A549 (cell line): ENCODE measurements at places on chromosomes 13 and 19. TPM values are rescaled to one million over a fixed set of nuclear protein-coding genes. Genes with fewer than 3 reads are reported as not detected.

GRCh38 chr13:89852570-89852969 lies 1494.9 kb upstream of the MIR17HG start:
- no peak for DNase-seq

DNA sequence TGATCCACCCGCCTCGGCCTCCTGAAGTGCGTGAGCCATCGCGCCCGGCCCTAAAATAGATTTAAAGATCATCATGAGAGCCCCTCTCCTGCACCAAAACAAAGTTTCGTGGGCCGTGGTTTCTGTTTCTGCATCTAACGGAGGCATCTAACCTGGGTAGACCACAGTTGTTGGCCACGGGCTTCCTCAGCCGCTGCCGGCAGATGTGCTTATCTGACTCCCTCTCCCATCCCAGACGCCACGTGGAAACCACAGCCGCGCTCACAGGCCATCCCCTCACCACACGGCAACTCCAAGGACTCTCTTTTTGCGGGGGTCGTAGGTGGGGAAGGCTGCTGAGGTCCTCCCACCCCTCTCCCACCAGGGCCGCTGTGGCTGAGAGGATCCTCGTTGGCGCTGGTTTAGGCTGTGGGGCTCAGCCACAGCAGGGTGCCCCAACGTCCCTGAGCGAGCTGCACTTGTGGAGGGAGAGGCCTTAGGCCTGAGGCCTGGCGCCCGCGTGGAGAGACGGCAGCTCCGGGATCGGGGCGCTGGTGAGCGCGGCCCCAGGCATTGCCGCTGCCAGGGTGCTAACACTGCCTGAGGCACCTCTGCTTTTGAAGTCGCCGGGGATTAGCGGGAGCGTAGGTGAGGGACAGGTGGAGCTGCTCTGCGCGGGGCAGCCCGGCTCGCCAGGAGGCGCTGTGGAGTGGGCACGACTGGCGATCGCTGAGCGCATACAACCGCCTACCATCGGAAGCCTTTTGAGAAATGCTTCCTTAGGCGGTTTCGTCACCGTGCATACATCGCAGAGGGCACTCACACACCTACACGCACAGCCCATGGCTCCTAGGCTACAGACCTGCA lies 8.9 kb downstream of the ZSCAN1 start:
- DNase-seq: no peak

GRCh38 chr19:12794971-12795381 lies 3.7 kb downstream of the JUNB start:
- DNase-seq: no peak

DNA sequence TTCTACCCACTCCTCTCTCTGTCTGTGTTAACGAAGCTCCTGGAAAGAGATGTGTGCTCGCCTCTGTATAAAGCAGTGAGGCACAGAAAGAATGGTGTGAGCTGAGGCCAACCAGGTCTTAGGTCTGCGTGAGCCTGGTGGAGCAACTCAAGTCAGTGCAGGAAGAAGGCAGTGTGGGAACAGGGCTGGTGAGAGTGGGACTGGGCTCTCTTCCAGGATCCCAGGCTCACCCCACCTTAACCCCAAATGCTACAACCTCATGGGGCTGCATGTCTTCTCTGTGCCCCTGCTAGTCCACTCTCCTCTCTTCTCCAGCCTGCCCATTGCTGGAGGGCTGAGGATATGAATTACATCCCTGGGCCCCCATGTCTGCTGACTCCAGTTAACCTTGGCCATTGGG lies 127.4 kb downstream of the DCT start:
- DNase-seq: no peak

DNA sequence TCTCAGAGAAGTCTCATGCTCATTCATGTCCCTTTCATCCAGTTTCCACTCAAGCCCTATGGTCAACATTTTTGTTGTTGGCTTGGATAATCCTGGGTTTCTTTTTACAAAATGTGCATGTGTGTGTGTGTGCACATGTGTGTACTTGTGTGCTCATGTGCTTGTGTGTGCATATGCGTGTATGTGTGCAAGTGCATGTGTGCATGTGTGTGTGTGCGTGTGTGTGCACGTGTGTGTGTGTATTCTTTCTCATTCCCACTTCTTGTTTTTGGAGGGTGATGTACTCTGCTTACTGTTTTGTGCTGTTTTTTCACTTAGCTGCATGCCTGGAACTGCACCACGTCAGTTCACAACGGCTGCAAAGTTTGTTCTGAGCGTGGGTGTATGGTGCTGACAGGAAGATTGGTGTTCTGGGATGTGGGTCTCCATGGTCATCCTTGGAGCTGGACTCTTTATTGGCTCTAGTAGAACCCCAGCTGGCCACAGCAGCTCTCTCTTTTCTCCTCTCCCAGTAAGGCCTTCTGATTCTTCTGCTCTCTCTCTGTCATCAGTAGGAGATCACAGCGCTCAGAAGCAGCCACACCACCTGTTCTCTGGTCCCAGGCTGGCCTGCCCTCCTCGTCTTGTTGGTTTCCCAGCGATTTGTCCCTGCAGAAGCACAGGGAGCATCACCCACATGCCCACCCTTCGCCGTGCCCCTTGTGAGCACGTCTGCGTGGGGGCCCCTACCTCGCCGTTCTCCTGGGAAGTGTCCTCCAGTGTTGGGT lies 60.8 kb downstream of the SOX1 start:
- no peak for DNase-seq

DNA sequence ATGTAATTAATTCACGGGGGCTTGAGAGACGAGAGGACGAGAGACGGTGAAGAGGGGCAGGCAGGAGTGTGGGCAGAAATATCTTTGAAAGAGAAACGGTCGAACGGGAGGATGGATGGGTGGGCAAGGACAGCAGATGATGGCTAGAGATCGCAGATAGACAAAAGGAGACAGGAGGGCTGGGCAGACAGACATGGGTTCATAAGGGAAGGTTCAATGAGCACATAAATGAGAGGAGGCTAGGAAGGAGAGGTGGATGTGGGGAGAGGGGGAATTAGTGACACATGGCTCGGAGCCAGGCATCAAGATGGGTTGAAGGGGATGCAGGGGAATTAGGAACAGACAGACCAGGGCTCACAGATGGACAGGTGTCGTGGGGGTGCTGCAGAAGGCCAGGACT lies 1.1 kb downstream of the SYT3 start:
- no peak for DNase-seq

- DNase-seq: peak; percentile 100
Observed at GRCh38 chr19:50657712-50658440, 8.6 kb downstream of the C19orf81 start.

ZNF836 gene
- 0.50 to 0.81 TPM (median 0.76 TPM) in 3 replicates for polyA plus RNA-seq

DNA sequence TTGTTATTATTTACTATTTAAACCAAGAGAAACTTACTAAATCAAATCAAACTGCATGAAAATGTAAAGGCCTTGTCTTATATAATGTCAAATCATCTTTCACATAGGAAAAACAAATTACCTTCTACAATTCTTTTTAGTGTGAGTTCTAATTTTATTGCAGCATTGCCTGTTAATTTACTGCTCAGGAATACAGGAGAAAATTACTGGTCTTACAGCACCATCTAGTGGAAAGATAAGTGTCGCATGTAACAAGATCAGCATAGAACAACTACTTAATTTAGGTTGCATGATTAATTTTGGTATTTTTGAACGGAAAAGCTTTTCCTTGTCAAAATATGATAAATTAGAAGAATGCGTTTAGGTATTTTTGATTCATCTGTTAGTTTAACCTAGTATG lies 502.7 kb downstream of the UQCRFS1 start:
- DNase-seq: peak; percentile 79

DNA sequence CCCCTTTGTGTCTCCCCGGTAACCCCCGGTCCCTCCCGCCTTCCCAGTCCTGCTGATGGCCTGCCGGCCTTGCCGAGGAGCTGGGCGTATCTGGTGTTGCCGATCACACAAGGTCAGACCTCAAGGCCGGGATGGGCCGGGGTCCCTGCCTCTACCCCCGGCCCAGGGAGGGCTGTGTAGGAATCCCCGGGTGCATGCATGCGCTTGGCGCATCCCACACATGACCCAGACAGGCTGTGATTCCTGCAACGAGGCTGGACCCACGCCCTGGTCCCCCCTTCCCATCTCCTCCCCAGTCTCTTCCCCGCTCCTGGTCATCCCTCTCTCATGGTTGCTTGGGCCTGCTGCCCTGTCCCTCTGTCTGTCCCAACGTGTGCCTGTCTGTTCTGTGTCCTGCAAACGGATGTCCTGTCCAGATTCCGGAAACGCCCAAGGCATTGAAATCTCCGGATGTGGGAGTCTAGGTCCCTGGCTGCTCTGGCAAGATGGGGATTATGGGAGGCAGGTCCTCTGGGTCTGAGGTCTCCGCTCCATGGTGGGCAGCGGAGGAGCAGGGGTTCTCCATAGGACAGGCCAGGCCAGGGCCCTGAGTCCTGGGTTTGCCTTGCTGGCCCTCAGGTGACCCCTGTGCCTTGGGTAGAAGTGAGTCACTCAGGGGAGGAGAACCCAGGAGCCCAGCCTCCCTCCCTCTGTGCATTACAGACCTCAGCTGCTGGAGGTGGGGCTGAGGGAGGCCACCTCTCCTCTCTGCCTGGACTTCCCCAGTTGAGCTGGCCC lies 1.6 kb downstream of the PKN1 start:
- DNase-seq: peak; percentile 73

- no peak for DNase-seq
Observed at GRCh38 chr13:48993150-48993549, 17.4 kb downstream of the FNDC3A start.

LMTK3 gene
- polyA plus RNA-seq: 4.6 to 6.1 TPM (median 5.6 TPM) in 3 replicates

GRCh38 chr13:63773476-63773875 lies 2357.8 kb upstream of the PCDH20 start:
- no peak for DNase-seq

PSG2 gene
- not detected in 3 replicates for polyA plus RNA-seq

GRCh38 chr13:27465611-27466010 lies 15.2 kb upstream of the MTIF3 start:
- DNase-seq: no peak

RRAS gene
- polyA plus RNA-seq: 49.2 to 55.4 TPM (median 50.2 TPM) in 3 replicates

DNA sequence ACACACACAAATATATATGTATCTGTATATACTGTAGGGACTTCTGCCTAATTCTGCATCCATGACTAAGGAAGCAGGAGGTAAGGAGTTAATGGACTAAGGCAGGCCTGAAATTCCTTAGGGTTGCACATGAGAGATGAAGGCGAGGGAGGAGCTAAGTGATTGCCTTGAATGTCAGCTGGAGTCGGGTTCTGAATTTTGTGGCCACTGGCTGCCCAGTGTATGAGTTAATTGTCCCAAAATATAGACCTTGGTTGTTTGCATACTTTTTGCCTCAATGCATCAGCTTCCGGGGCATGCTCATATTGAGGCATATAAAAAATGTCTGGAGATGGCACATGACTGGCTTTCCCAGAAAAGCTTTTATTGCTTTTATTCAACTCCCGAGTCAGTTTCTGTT lies 245.5 kb downstream of the TDRD3 start:
- no peak for DNase-seq

DNA sequence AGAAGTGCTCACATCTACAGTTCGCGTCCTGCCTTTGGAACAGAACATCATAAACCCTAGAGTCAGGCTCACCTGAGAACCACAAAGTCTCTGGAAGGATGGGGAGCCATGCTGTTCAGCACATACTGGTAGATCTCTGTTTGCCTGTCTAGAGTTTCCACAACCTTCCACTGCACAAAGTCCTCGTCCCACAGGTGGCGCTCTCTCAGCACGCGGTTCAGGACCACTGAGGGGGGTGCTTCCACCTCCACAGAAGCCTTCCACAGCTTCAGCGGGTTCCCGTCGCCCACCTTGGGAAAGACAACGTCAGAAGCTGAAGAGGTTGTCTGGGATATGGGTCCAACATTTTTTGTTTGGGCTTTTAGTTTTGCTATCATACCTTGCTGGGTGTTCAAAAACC lies 93.6 kb downstream of the KL start:
- DNase-seq: peak; percentile 15

GRCh38 chr13:95185851-95186250 lies 115.4 kb downstream of the ABCC4 start:
- no peak for DNase-seq

GRCh38 chr13:60627071-60627686 lies 230.2 kb downstream of the TDRD3 start:
- peak; percentile 24 for DNase-seq

CD177 gene
- polyA plus RNA-seq: 0.05 to 0.09 TPM in 2 of 3 replicates, not detected in the other

DNA sequence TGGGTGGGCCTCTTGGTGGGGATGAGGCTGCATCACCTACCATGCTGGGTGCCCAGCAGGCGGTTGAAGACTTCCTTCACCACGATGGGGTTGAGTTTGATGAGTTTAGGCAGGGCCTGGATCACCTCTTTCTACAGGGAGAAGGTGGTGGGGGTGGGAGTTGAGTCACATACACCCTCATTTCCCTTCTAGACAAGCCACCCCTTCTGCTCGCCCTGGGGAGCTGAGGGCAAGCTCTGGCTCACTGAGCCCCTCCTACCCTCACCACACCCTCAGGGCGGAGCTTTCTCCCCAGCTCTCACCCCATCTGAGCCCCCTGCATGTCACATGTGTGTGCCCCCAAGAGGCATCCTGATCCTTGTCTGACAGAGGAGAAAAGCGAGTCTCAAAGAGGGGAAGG lies 7.6 kb upstream of the RSPH6A start:
- DNase-seq: no peak

DNA sequence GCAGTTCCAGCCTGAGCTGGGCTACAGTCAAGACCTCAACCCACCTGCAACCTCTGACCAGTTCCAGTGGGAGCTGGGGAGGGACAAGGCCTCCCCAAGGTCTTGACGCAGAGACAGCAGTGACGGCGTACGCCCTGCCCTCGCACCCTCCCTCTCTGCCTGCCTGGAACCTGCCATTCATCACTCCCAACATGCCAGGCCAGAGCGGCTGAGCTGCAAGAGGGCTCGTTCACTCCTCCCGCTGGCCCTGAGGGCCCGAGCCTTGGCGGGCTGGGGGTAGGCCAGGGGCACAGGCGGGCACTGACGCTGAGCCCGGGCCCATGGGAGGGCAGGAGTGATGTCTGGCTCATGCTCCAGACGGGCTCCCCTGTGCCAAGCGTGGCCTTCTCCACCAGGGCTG lies 8.2 kb downstream of the NDUFA11 start:
- no peak for DNase-seq

DNA sequence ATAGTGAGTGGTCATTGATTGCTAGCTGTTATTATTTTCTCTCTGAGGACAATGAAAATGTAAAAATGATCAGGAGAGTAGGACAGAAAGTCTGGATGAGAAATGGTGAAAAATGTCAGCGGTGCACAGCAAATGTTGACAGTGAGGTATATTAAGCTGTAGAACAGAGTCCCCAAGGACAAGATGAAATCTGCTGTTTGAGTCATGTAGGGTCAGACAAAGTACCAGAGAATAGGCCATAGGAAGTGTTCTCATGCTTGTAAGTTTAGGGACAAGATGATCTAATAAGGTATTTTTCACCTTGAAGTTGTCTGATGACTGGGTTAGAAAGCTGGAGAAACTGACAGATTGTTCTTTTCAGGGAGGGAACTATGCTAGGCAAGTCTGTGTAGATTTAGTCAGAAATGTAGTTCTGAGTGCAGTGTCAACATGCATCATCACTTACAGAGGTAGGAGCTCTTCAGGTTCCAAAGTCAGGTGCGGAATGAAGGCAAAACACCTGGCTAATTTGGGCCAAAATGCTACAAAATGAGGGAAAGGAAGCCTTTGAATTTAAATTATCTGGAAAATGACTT lies 369.3 kb downstream of the DLEU7 start:
- DNase-seq: no peak

ZNF708 gene
- 1.1 to 1.8 TPM (median 1.1 TPM) in 3 replicates for polyA plus RNA-seq

DNA sequence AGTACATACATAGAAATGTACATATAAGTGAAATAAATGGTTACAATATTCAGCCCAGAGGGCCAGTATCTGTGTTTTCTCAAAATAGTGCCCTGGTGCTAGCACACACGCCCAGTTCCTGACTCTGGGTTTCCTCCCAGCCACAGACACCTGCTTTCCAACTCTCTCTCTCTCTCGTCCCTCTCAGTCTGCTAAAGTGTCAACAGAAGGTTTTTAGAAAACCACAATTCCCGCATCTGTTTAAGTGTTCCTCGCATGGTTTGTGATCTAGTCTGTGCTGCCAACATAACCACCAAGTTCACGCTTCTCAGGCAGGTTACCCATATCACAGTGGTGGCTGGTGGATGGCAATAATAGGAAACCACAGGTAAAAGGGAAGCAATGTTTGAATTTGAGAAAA lies 17.8 kb upstream of the UPF3A start:
- DNase-seq: no peak
